Muscle of leg (tissue), 16 donors: ENCODE measurements at places on chromosomes 12 and 14. TPM values are rescaled to one million over a fixed set of nuclear protein-coding genes. Genes with fewer than 3 reads are reported as not detected.

DNA sequence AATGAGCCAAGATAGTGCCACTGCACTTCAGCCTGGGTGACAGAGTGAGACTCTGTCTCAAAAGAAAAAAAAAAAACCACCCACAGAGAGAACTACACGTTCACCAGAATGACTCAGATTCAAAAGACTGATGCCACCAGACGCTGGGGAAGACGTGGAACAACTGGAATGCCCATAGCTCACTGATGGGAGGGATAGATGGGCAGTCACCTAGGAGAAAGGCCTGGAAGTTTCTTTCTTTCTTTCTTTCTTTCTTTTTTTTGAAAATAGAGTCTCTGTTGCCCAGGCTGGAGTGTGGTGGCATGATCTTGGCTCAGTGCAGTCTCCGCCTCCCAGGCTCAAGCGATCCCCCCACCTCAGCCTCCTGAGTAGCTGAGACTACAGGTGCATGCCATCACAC, 10.0 kb upstream of the KLC1 start:
- no peaks in the 10 kb centered on the region for H3K36me3 ChIP-seq
- peaks cover 3% of the 10 kb centered on the region for H3K27me3 ChIP-seq
- no peak overlapping the region for H3K4me3 ChIP-seq
- no peak overlapping the region for H3K27ac ChIP-seq
- peaks cover 4% of the 10 kb centered on the region for H3K4me1 ChIP-seq

- peak overlapping the region; percentile 90 for H3K27ac ChIP-seq
- no peaks in the 10 kb centered on the region for H3K27me3 ChIP-seq
- H3K36me3 ChIP-seq, result no peaks in the 10 kb centered on the region
- no peak overlapping the region for H3K4me3 ChIP-seq
- peaks cover 13% of the 10 kb centered on the region for H3K4me1 ChIP-seq
Measured at GRCh38 chr14:32709027-32709426, 229.7 kb upstream of the NPAS3 start.

DNA sequence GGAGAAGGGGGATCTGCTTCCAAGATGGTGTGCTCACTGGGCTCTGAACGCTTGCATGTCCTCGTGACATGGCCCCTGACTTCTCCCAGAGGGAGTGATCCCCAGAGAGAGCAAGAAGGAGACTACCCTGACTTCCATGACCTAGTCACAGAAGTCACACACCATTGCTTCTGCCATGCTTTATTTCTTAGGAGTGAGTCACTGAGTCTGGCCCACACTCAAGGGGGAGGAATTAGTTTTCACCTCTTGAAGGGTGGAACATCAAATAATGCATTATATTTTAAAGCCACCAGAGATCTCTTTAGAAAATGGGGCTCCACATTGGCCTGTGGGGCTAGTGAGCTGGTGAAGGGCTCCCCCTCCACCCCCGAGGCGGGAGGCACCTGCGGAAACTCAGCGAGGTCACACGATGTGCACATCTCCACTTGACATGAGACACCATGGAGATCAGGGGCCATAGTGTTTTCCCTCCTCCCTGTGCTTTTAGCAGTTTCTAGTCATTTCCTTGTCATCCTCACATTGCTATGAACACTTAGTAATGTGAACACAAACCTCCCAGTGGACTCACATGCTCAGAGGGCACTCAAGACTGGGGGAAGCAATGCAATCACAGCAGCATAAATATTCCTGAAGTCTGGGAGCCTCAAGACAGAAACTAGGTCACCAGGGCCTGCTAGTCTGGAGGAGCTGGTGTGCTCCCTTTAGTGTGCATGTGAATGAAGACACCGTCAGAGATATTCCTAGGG, 87.4 kb upstream of the FZD10 start:
- peaks cover 2% of the 10 kb centered on the region for H3K27me3 ChIP-seq
- H3K36me3 ChIP-seq, result no peaks in the 10 kb centered on the region
- no peak overlapping the region for H3K27ac ChIP-seq
- H3K4me1 ChIP-seq, result peaks cover 6% of the 10 kb centered on the region
- DNase-seq, result no peak
- H3K4me3 ChIP-seq, result no peak overlapping the region

DNA sequence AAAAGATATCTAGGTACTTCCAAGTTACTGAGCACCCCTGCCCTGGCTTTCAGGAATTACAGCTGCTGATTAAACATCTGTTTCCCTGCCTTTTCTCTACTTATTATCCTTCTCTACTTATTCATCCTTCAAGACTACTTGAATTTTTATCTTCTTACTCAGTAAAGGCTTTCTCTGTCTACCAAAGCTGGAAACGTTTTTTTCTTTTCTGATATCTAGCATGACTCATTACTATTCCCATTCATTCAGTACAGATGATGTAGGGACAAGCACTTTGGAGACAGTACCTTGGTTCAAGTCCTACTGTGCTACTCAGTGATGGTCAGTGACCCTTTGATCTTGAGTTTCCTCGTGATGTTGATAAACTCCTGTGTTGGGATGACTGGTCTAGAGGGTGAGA, 848.7 kb downstream of the NRXN3 start:
- peaks cover 7% of the 10 kb centered on the region for H3K4me1 ChIP-seq
- no peak for DNase-seq
- no peak overlapping the region for H3K27ac ChIP-seq
- no peaks in the 10 kb centered on the region for H3K27me3 ChIP-seq

GRCh38 chr14:60965402-60965801, 15.5 kb downstream of the TRMT5 start:
- peak; percentile 82 for DNase-seq
- H3K27me3 ChIP-seq, result no peaks in the 10 kb centered on the region
- no peaks in the 10 kb centered on the region for H3K36me3 ChIP-seq
- peaks cover 3% of the 10 kb centered on the region for H3K4me1 ChIP-seq
- peak overlapping the region; percentile 30 for H3K27ac ChIP-seq

Gene FOXN4
- polyA plus RNA-seq, result 0.11 TPM

Gene KRT77
- polyA plus RNA-seq, result not detected

DNA sequence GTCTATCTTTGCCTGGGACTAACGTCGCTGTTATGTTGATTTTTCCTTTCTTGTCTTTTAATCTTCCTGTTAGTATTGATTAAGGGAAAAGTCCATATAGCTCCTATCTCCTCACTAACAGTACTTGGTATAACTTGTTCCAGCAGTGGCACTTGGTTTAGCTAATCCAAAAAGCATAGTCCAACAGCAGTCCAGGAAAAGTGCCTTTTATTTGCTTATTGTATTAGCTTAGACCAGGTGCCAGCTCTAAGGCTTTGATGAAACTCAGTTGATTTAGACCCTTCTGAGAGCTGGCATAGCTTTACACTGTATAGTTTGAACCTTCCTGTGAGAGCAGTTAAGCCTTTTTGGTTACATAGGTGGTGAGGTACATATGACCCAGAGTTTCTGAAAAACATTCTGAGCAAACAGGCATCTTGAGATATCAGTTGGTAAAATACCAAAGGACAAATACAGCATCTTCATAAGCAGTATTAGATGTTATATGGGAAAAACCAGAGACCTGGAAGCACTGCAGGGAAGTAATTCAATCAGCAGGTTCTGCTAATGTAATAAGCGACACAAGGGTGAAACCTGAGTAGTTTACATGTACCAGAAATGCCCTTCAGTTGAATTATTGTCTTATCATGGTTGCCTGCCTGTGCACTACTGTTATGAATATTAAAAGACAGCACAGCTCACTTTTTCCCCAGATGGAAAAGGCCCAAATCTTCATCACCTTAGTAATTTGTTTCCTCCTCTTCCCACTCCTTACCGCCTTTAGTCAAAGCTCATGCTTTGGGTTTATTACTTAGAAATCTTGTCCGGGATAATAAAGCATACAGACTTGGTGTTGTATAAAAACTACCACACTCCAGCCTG, 13.0 kb downstream of the PELI2 start:
- H3K27ac ChIP-seq, result no peak overlapping the region
- no peak for DNase-seq
- H3K4me1 ChIP-seq, result peaks cover 5% of the 10 kb centered on the region
- no peaks in the 10 kb centered on the region for H3K36me3 ChIP-seq
- H3K27me3 ChIP-seq, result no peaks in the 10 kb centered on the region
- no peak overlapping the region for H3K4me3 ChIP-seq

GRCh38 chr14:25861406-25861805, 736.4 kb downstream of the NOVA1 start:
- no peaks in the 10 kb centered on the region for H3K4me1 ChIP-seq
- peak; percentile 17 for DNase-seq
- no peak overlapping the region for H3K4me3 ChIP-seq
- H3K27ac ChIP-seq, result no peak overlapping the region
- no peaks in the 10 kb centered on the region for H3K27me3 ChIP-seq
- H3K36me3 ChIP-seq, result no peaks in the 10 kb centered on the region

Gene OR10AD1
- polyA plus RNA-seq, result not detected

Gene PTPN6
- 8.1 TPM for polyA plus RNA-seq

GRCh38 chr12:49232940-49233841, 31.7 kb upstream of the TUBA1C start:
- H3K36me3 ChIP-seq, result no peaks in the 10 kb centered on the region
- H3K4me3 ChIP-seq, result no peak overlapping the region
- peak overlapping the region; percentile 88 for H3K27ac ChIP-seq
- DNase-seq, result peak; percentile 69
- H3K27me3 ChIP-seq, result no peaks in the 10 kb centered on the region

Gene CCDC175
- polyA plus RNA-seq, result not detected

GRCh38 chr12:46944771-46945170, 119.0 kb upstream of the SLC38A4 start:
- DNase-seq, result no peak
- no peaks in the 10 kb centered on the region for H3K27me3 ChIP-seq
- peaks cover 2% of the 10 kb centered on the region for H3K4me1 ChIP-seq
- no peak overlapping the region for H3K4me3 ChIP-seq

Gene ACSM4
- polyA plus RNA-seq, result 0.17 TPM

Gene B4GALNT1
- 2.0 TPM for polyA plus RNA-seq

DNA sequence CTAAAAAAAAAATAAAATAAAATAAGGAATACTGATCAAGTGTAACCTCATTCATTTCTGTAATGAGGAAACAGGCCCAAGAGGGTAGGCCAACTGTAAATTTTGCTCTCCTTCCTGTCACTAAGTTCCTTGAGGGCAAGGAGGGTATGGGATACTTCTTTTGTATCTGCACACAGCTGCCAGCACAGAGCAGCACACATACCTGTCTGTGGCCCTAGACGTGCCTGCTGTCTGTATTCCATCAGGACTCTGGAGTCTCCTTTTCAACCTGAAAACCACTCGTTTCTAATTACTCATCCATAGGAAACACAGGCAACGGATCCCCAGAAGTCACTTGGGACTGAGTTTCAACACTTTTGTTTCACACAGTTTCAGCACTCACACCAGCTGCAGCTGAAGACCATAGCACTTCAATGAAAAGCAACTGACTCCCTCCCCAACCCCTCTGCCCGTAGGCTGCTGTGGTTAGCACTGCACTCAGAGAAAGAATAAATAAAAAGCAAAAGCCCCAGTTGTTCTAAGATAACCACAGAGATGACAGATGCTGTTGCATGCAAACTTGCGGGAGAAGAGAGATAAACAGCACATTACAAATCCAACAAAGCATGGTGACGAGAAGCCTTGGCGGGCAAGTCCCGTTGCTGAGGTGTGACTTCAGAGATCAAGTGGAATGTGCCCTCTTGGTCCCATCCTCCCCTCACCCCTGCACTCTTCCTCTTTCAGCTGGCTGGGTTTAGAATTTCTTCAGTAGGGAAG, 24.9 kb downstream of the CRACR2A start:
- H3K4me3 ChIP-seq, result no peak overlapping the region
- H3K27ac ChIP-seq, result no peak overlapping the region
- no peaks in the 10 kb centered on the region for H3K36me3 ChIP-seq

Gene ALDH6A1
- 14.7 TPM for polyA plus RNA-seq

DNA sequence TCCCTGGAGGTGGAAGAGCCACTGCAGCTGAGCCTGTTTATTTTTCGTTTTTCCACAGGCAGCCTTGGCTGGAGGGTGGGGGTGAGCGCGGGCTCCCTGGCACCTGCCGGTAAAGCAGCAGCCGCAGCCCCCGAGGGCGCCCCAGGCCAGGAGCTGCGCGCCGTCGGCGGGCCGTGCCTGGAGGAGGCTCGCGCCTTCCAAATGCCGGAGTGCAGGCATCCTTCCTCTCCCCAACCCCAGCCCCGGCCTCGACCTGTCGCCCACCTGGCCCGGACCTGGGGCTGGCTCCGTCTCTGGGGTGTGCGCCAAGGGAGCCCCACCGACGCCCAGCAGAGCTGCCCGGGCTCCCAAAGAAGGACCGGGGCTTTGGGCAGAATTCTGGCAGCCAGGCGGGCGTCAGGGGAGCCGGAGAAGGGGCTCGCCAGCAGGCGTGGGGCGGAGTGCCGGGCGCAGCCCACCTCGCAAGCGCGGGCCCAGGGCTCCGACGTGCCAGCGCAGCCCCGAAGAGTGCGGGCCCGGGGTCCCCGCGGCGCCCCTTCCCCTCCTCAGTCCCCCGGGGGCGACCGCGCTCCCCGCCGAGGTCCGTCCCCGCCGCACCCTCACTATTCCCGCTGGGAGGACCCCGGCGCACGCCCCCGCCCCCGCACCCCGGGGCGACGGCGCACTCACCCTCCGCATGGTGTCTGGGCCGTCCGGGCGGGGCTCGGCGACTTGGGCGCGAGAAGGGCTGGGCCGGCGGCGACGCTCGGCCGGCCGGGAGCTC, 130.3 kb downstream of the NDUFA12 start:
- H3K4me1 ChIP-seq, result peaks cover 8% of the 10 kb centered on the region
- H3K27ac ChIP-seq, result no peak overlapping the region
- DNase-seq, result no peak

- no peaks in the 10 kb centered on the region for H3K4me1 ChIP-seq
- no peaks in the 10 kb centered on the region for H3K27me3 ChIP-seq
- H3K36me3 ChIP-seq, result peaks cover 26% of the 10 kb centered on the region
- H3K4me3 ChIP-seq, result no peak overlapping the region
Measured at GRCh38 chr14:52883658-52884057, 67.2 kb downstream of the FERMT2 start.

DNA sequence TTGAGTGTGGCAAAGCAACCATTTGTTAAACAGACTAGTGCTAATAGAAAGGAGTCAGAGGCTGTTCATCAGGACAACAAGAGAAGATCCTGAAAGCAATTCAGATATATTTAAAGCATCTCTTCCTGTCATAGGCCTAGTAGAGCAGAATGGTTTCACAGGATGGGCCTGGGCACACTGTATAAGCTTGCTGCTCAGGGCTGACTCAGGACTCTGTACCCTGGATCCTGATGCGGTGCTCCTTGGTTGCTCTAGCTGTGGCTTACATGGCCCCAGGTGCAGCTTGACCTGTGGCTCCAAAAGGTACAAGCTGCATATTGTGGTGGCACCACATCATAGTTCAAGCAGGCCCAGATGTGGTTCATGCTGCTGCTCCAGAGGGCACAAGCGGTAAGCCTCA, 313.4 kb downstream of the ETNK1 start:
- DNase-seq, result no peak
- no peaks in the 10 kb centered on the region for H3K4me1 ChIP-seq
- no peaks in the 10 kb centered on the region for H3K27me3 ChIP-seq

GRCh38 chr12:100845095-100845494, 50.5 kb downstream of the ANO4 start:
- no peak for DNase-seq
- no peak overlapping the region for H3K4me3 ChIP-seq
- no peaks in the 10 kb centered on the region for H3K27me3 ChIP-seq
- no peak overlapping the region for H3K27ac ChIP-seq

GRCh38 chr12:105158876-105159275, 51.3 kb downstream of the WASHC4 start:
- H3K27me3 ChIP-seq, result no peaks in the 10 kb centered on the region
- no peak overlapping the region for H3K4me3 ChIP-seq
- no peaks in the 10 kb centered on the region for H3K4me1 ChIP-seq
- peak; percentile 60 for DNase-seq
- peaks cover 22% of the 10 kb centered on the region for H3K36me3 ChIP-seq

- peaks cover 9% of the 10 kb centered on the region for H3K36me3 ChIP-seq
- H3K4me1 ChIP-seq, result peaks cover 12% of the 10 kb centered on the region
- no peak overlapping the region for H3K27ac ChIP-seq
- peak; percentile 46 for DNase-seq
- H3K27me3 ChIP-seq, result no peaks in the 10 kb centered on the region
- H3K4me3 ChIP-seq, result no peak overlapping the region
Measured at GRCh38 chr14:92938235-92938875, 15.4 kb downstream of the CHGA start.
